ENCODE measurements at places on chromosomes 4 and X. TPM values are rescaled to one million over a fixed set of nuclear protein-coding genes. Genes with fewer than 3 reads are reported as not detected.

The ARMCX2 gene
- total RNA-seq = 57.8 TPM

The DHX15 gene
- 181 TPM for total RNA-seq

The PNMA6A gene
- total RNA-seq = 0.55 TPM

The GPR173 gene
- 7.6 TPM for total RNA-seq

The SPP1 gene
- total RNA-seq = 11.3 TPM

The FAM200B gene
- 42.7 TPM for total RNA-seq

The ADAM29 gene
- not detected for total RNA-seq

The MCF2 gene
- 0.68 TPM for total RNA-seq

The MAGEC3 gene
- total RNA-seq = not detected

The SH3RF1 gene
- total RNA-seq = 33.2 TPM

The RPS6KA6 gene
- total RNA-seq = 10.4 TPM

The EGFL6 gene
- total RNA-seq = 0.78 TPM

The CXCL13 gene
- 1.6 TPM for total RNA-seq

The SCML1 gene
- 16.4 TPM for total RNA-seq

The POU4F2 gene
- not detected for total RNA-seq

The BGN gene
- total RNA-seq = 77.5 TPM

The MTMR1 gene
- total RNA-seq = 48.1 TPM

The ADH7 gene
- not detected for total RNA-seq

The BANK1 gene
- total RNA-seq = 14.1 TPM

The NOCT gene
- 4.8 TPM for total RNA-seq

The HSD17B13 gene
- 0.31 TPM for total RNA-seq

The AREG gene
- 7.4 TPM for total RNA-seq

The TCEAL7 gene
- 7.9 TPM for total RNA-seq

The NXF2B gene
- not detected for total RNA-seq

The NUDT10 gene
- total RNA-seq = 4.6 TPM

The IRF2 gene
- total RNA-seq = 74.9 TPM

The UGT2A1 gene
- not detected for total RNA-seq

The SYP gene
- total RNA-seq = 1.7 TPM

The GC gene
- 0.65 TPM for total RNA-seq

The GPAT3 gene
- total RNA-seq = 3.3 TPM

The FRG2 gene
- total RNA-seq = not detected

The MAOB gene
- 28.2 TPM for total RNA-seq

The CDKL2 gene
- total RNA-seq = 1.1 TPM

The PSAPL1 gene
- total RNA-seq = not detected

The CT83 gene
- not detected for total RNA-seq

The USO1 gene
- total RNA-seq = 64.5 TPM

The NDST3 gene
- total RNA-seq = not detected

All from ureter (tissue), 1 donor.